ENCODE measurements at places on chromosomes 12 and 14.

DNA sequence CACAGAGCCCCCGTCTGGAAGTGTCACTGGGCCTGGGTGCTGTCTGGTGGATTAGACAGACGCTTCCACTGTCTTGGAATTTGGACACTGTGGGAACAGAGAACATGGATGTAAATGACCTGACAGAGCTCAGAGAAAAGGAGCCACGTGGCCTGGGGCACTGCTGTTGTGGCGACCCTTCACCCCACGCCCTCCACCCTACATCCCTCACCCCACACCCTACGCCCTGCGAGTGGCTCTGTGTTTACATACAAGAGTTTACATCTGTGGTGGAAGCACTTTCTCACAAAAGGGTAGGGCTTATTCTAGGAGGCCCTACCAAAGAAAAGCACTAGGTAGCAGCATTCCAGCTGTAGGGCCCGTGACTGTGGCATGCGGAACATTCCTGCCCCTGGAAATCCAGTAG is 47.7 kb downstream of the B4GALNT3 start:
- no peak for DNase-seq

DNA sequence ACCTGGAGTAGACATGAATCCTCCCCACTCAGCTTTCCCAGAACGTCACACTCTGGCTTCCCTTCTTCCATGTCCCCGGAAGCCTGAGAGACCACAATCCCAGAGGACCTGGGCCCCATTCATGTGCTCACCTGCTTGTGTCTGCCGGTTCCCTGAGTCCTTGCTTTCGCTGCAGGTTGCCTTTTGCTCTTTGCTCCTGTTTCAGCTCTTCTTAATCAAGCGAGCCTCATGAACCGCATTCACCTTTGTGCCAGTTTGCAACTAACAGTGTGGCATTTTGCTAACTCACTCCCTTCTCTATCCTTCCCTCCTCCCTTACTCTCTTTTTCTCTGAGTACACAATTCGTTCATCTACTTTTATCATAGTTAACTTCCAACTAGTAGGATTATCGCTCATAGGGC is 23.1 kb downstream of the ENTPD5 start:
- DNase-seq: no peak

- no peak for DNase-seq
These were observed 117.7 kb downstream of the PRKCH start for GRCh38 chr14:61438860-61439765.

- DNase-seq: no peak
These were observed 535.8 kb downstream of the NRXN3 start for GRCh38 chr14:78705989-78706388.

- no peak for DNase-seq
These were observed 342.5 kb downstream of the TMEM132D start for GRCh38 chr12:129561304-129561703.

DNA sequence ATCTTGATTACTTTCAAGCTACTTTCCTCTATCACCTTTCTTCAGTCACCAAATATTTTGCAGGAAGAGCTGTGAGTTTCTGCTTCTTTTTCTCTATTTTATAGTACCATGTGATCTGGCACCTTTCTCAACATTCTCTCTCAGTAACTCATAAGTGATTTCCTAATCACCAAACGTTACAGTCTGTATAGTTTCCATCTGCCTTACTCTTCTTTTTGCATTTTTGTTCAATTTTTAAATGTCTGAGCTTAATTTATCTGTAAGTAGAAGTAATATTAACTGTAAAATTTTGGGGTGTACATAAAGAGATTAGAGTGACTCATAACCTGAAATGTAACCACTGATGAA is 422.1 kb upstream of the SYT1 start:
- no peak for DNase-seq

DNA sequence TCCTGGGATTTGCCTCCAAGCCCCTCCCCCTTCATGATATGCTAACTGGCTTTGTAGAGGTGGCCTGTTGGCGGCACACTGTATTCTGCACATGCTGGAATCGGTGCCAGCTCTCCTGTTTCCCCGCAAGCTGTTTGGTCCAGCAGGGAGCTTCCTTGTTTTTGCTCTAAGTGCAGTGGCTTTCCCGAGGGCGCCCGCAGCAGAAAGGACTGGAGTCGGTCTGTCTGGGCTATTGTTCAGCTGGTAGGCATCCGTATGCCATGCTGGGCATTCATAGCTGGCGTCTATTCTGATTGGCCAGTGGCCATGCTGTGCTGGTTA is 88.9 kb upstream of the MED13L start:
- DNase-seq: no peak

DNA sequence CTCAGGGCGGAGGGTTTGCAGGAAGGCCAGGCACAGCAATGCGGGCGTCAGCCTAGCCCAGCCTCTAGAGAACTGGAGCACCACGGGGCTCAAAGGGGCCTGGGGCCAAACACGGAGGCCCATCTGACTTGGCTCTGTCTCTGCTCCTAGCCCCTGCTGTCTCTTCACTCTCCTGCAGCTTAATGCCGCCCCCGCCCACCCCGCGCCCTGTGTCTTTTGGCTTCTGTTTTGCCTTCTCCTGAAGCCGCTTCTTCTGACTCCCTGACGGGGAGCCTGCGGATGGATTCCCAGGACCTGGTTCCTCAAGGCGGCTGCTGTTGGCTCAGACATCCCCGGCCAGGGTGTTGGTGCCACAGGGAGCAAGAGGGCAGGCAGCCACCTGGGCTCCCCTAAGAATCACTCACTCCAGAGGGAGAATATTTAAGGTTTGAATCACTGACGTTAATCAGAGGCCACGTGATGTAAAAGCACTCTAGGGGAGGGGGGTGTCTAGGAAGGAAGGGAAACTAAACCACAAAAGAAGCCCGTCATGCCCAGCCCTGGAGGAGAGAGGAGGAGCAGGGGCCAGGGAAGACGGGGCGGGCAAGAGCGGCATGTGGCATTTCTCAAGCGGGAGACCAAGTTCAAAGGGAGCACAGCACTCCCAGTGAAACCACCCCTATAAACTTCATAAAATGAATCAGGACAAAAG is 36.9 kb upstream of the PRMT8 start:
- no peak for DNase-seq

- no peak for DNase-seq
These were observed 242.2 kb upstream of the NPAS3 start for GRCh38 chr14:32696325-32697091.

- no peak for DNase-seq
These were observed 195.6 kb upstream of the SSTR1 start for GRCh38 chr14:38012056-38012455.

- no peak for DNase-seq
These were observed 161.3 kb downstream of the GXYLT1 start for GRCh38 chr12:41983394-41983793.

DNA sequence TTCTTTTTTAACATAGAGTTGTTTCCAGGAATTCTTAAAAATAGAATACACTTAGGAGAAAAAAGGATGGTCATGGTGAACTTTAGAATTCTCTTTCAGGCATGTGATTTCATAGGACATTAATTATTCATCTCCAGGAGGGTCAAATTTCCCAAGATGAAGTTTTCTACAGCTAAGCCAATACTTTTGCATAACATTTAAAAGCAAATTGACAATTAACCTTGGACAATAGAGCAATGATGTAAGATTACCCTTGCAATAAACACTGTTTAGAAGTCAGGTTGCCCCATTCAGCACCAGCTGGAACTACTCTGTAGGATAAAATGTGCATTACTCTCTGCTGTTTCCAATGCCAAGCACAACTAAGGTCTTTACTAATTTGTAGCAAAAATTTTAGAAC is 49.5 kb downstream of the SIX1 start:
- DNase-seq: no peak

- DNase-seq: no peak
These were observed 3.5 kb downstream of the PRPF40B start for GRCh38 chr12:49626836-49627235.

- no peak for DNase-seq
These were observed 40.2 kb downstream of the ETV6 start for GRCh38 chr12:11689591-11690186.

- no peak for DNase-seq
These were observed 256.2 kb upstream of the CPNE8 start for GRCh38 chr12:39161465-39162085.

GRCh38 chr12:6540181-6540877 is 6.0 kb downstream of the GAPDH start:
- no peak for DNase-seq

DNA sequence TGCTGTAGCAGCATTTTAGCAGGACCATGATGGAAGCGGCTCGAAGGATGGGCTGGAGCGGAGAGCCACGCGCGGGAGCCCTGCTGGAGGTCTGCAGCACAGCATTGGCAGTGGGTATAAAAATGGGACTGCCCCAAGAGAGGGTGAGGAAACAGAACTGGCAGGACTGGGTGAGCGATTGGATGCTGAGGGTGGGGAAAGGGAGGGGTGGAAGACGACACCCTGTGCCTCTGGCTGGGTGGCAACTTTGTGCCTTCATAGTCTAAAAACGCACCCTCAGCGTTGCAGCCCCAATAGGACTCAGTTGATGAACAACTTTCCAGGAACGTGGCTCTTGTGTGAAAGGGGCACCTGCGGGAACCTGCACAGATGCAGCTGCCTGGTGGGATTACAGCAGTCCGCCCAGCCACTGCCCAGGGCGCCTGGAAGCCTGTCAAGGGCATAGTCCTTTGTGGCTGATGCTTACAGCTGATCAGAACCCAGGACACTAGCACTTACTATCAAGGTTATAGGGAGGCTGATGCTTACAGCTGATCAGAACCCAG is 73.0 kb downstream of the NINJ2 start:
- no peak for DNase-seq

GRCh38 chr14:64109819-64110554 is 184.2 kb downstream of the ESR2 start:
- no peak for DNase-seq

DNA sequence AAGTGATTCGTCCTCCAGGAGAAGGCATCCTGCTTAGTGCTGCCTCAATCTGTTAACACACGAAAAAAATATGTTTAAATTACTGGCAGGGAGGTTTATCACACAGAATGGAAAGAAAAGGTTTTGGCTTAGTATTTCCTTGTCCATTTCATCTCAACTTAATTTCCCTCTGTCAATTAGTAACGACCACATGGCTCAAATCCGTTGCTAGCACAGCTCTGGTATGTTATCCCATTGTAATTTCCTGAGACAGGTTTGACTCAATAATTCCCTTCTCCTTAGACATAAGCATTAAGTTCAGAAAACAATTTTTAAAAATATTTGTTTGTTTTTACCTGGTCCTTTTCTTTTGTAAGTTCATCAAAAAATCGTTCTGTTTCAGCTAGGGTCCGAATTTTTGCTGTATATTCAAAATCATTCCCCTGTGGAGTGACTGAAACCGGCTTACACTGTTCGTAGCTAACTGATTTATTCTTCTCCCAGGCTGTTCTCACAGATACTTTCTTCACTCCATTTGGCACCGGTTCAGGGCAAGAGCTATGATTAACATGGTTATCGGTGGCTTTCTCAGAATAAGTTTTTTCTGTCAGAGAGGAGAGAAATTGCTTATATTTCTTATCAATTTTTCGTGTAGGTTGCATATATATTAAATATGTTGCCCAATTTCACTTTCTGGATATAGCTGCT is 10.1 kb upstream of the PITPNM2 start:
- DNase-seq: no peak

DNA sequence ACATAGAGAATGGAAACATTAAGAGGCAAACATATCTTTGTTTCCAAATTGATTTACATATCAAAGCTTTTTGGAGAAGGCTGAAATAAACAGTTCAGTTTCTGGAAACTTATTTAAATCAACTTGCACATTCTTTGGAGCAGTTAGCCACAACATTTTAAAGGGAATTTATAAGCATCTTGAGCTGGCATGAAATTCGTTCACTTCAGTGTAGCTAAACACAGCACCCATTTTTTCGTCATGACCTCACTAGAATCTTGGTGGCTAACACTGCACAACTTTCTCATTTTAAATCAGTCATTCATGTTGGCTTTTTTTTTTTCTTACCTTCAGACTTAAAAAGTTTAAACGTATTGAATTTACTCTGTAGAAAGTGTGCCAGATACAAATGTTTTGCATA is 1139.9 kb upstream of the FLRT2 start:
- DNase-seq: no peak
